NCI-H187 (cell line): ENCODE measurements at places on chromosomes 2 and 18.

DNA sequence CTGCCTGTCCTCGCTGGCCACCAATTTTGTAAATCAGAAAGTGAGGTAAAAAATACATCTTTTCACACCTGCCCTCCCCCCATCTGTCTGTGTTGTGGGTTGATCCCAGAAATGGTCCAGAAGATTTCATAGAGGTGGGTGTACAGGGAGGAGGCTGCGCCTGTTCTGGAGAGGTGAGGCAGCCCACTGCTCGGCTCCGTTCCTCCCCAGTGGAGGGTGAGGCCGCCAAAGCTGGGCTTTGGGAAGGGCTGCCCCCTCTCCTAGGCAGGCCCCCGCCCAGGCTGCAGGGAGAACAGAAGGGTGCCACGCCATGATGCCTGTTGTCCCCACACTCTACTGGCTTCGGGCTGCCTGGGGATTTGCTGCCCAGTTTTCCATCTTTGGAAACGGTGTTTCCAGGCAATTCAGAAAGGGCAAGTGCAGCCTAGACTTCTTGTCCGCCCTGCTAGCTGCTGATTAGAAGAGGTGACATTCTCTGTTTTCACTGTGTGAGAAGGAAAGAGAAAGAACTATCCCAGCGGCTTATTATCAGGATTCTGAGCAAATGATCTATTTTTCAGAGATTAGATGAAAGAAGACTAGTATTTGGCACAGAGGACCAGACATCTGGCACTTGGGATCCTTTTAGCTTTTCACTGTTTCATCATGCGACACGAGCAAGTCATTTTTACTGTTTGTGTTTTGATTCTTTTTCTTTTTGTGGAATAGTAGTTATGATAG lies 18.7 kb downstream of the SMARCAL1 start:
- no peak for DNase-seq

DNA sequence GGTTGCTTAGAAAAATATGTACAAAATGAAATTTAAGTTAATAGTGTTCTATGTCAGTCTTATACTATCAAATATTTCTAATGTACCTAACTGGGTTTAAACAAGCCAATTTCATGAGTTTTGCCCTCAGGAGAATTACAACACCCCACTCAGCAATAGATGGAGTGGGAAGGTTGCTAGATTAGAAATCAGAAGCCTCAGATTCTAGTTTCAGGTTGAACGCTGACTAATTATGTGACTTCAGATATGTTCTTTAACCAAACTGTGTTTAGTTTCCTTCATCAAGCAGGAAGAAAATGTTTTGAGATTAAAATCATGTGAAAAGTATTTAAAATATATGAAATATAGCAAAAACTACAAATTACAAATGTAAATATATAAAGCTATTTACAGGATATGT lies 133.8 kb upstream of the KCNH7 start:
- no peak for DNase-seq

DNA sequence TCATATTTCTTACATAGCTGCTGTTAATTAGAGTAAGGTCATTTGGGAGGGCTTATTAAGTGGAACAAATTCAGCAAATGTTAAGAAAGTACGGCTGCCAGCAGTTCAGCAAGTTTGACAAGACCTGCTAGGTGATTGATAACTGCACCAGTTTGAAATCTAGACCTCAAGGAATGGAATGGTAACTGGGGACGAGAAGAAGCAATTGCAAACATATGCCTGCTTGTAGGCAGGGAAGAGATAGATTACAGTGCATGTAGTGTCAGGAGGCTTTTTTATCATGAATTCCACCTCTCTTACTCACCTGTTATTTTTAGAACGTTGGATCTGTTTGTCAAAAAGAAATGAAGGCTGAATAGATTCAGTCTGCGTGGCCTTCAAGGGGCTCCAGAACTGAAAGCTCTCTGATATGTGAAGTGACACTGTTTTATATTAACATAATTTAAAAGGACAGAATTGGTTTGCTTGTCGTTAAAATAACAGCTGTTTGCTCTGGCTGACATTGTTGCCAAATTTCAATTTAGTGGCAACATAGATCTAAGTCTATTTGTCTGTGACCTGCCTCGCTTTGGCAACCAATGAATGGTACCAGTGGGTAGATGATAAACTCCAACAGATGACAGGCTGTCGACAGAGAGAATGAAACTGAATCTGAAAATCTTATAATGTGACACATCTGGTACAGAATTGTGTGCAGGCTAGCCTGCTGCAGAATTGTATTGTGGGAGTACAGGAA lies 199.3 kb downstream of the ZNF407 start:
- DNase-seq = no peak

GRCh38 chr2:38465789-38466127 lies 88.7 kb upstream of the ATL2 start:
- no peak for DNase-seq

DNA sequence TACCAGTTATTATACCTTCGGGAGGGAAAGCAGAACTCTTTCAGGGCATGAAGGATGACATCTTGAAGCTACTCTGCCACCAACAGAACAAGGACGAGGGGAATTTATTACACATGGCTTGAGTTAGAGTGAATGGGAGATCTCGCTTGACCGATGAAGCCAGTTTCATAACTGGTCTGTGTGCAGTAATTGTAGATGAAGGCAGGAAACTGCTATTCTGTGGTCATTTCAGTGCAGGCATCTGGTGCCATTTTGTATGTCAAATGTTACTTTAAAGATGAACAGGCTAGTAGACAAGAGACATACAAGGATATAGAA lies 20.5 kb downstream of the GREB1 start:
- no peak for DNase-seq

DNA sequence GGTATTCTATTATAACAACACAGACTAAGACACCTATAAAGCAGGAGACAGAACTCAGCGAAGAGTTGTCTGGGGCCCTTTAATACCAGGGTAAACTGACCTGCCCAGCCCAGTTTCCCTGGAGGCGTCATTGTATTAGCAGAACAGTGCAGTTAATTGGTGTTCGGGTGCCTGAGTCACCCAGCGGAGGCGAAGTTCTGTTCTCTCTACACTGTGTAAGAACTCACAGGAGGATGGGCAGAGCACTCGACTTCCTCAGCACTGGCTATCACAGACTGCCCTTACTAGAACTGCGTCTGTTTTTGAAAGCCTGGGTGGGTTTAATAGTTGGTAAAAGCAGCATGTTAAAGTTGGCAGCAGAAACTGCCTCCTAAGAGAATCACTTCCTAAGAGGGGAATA lies 106.5 kb upstream of the ATP8B1 start:
- no peak for DNase-seq

DNA sequence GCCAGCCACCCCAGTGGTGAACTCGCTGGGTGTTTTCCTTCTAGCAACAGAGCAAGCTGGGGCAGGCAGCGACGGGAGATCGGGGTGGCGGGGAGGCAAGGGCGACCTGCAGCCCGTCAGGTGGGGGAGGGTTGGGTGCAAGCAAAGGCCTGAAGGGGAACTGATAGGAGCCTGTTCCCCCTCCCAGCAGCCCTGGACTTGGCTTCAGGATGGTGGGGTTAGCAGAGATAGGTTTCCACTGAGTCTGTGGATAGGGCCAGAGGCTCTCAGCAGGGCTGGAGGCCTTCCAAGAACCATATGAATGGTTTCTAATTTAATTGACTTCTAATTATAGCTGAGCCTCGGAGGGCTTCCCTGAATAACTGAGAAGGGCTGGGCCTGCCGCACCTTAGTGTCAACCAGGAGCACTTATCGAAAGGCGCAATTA lies 55.3 kb downstream of the EDAR start:
- no peak for DNase-seq

DNA sequence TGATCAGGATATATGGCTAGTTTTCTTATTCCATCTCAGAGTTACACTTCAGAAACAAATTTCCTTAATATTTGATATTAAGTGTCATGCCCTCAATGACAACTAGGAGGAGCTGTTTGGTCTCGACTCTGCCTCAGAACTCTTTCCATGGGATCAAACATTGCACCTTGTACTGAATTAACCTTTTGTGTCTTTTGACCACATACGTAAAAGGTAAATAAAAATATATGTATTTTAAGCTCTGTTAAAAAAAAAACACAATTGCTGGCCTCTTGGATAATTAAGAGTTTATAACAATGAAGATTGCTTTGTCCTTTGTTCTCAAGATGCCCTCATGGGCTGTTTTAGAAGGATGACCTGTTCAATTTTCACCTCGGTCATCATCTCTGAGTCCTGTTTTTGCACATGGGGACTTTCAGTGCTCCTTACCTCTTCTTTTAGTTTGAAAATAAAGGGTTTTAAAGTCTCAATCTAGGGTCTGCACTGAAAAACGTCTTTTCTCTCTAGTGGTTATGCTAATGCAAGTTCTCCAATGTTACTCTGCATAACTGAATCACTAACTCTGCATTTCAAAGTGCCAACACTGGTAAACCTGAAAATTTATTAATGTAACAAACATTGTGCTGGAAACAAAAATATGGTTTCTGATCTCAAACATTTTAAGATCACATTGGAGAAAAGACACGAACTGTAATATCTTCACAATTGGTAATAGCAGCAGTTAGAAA lies 18.8 kb upstream of the FN1 start:
- DNase-seq = no peak

DNA sequence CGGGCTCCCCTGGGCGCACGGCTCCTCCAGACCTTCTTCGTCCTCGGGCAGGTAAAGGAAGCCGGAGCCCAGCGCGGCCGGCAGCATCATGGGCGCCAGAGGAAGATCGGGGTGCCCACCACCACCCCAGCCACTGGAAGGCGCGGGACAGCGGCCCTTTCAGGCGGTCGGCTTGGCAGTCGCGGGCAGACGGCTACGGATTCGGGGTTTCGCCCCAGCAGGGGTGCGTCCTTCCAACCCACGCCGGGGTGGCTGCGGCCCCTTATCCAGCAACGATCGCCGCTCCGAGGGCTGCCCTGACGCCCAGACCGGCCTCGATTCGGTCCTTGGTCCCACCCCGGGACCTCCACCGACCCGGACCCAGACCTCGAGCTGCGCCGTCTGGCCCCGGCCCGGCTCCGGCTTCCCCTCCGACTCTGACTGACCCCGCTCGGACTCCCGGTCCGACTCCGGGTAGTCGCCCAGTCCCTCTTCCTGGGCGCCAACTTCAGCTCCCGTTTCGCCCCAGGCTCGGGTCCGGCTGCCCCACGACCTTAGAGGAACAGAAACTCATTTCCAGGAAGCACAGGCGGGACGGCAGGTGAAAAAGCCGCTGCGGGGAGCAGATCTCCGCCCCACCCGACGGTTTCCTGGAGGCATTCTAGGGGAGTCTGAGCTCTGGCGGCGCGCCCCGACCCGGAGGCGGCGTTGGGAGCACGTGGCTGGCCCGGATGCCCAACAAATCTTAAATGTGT lies 30.2 kb upstream of the SSB start:
- DNase-seq = no peak

- DNase-seq = no peak
These were observed 20.1 kb downstream of the CASP8 start for GRCh38 chr2:201280191-201281040.

DNA sequence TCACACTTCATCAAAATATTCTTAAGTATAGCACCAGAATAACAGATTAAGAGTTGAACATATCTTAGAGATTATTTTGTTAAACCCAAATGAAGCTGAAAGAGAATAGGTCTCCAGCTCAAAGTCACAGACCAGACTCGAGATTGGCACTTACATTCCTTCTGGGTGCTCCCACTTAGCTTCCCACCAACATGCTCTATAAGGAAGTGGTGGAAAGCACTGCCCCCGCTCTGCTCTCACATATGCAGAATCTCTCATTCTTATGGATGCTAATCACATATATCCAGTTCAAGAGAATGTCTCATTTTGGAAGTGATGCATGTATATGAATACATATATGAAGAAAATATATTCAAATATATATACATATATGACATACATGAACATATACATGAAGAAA lies 71.5 kb upstream of the CD226 start:
- no peak for DNase-seq

- DNase-seq = no peak
These were observed 683.0 kb downstream of the SLC4A3 start for GRCh38 chr2:220310451-220310861.

- DNase-seq = no peak
These were observed 124.0 kb downstream of the MDH1 start for GRCh38 chr2:63712748-63713147.

- no peak for DNase-seq
These were observed 128.3 kb downstream of the ATP9B start for GRCh38 chr18:79197531-79197930.

- no peak for DNase-seq
These were observed 96.4 kb downstream of the CYRIA start for GRCh38 chr2:16568998-16569784.

DNA sequence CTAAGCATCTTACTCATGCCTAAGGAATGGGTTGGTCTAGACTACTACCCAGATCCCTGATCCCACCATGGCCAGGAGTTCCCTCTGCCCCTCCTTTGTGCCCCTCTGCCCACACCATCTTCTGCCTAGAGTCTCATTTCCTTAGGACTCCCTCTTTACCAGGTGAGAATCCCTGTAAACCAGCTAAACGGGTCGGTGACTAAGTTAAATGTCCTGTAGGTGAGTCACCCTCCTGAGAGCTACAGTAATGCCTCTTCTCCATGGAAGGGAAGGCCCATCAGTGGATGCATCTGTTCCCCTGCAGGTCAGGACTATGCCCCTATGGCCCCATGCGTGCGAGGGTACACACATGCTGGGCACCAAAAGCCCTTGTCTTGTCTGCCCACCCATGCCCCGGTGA lies 25.4 kb downstream of the PTGR3 start:
- no peak for DNase-seq

- DNase-seq = no peak
These were observed 258.4 kb downstream of the MYO3B start for GRCh38 chr2:170436077-170436943.

- DNase-seq = no peak
These were observed 286.6 kb upstream of the HDAC4 start for GRCh38 chr2:239687441-239687840.

- no peak for DNase-seq
These were observed 106.5 kb upstream of the ETAA1 start for GRCh38 chr2:67290451-67291290.

DNA sequence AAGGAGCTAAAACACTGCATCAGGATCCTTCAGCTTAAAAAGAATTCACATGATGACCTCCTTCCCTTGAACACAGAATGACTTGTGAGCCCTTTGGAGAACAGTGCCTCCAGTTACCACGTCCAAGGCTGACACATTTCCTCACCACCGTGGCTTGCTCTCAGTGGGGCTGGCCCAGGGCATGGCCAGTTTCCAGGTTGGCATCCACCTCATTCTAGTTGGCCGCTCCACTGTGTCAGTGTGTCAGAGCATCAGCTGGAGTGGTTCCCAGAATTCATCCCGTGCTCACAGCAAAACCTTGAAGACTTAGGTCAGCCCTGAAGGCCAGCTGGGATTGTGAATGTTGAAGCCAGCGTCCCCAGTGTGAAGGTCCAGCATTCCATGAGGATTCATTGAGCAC lies 158.5 kb downstream of the INSIG2 start:
- DNase-seq = no peak

- no peak for DNase-seq
These were observed 680.6 kb upstream of the FANCL start for GRCh38 chr2:58921676-58922075.

- DNase-seq = no peak
These were observed 1.1 kb downstream of the ROCK2 start for GRCh38 chr2:11343368-11343649.

- no peak for DNase-seq
These were observed 37.7 kb upstream of the MAT2A start for GRCh38 chr2:85501248-85501647.
